ENCODE measurements at places on chromosomes 2 and 18.

DNA sequence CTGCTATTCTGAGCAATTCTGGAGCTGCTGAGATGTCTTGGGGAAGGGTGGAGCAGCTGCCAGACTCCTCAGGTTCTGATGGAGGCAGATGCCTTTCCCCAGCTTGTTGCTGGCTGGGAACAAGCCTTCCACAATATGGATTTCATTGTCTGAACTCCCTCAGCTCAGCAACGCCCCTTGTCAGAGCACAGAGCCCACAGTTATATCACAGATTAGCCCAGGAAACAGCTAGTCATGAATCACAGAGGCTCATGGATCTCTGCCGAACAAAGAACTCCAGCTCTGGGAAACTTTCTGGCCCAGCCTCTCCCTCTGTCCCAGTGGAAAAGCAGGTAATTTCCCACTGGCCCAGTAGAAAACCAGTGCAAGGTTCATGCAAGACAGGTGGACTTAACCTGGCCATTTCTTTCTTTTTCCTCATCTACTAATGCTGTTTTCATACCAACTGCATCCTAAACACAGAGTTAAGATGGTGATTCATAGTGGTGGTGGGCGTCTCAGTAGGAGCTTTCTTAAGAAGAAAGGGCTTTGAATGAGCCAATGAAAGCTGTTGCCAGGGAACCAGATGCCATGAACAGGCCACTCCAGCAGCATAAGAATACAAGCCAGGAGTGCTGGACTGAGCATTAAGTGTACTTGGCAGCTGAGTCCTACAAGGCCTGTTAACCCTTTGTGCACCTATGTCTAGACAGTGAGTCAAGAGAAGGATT lies 8.7 kb upstream of the KIAA2012 start:
- no peak for DNase-seq

GRCh38 chr2:28233164-28233676 lies 159.4 kb upstream of the FOSL2 start:
- no peak for DNase-seq

DNA sequence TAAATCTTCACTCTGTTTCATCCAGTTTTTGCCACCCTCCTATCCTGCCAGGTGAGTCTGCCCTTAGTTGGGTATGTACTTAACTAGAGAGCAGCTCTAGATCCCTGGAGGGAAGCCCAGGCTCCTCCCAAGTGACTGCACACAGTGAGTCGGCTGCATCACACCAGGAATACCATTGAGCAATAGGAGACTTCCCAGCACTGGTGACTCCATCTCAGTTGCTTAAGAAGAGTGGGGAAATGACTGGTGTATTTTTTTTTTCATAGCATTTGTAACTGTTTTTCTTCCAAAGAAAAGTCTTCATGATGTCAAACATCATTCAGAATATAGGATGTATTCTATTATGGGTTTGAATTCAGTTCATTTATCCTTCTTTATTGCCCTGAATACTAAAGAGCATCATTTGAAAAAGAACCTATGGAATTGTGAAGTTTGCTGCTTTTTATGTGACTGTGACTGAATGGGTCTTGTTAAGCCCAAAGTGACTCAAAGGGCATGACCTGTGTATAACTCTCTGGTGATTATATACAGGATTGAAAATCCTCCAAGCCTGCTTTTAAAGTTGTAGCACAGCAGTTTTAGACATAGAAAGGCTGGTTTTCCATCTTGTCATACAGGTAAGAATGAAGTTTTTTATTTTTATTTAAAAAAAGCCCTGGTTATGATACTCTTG lies 84.3 kb downstream of the MAP3K20 start:
- DNase-seq, result peak; percentile 94

DNA sequence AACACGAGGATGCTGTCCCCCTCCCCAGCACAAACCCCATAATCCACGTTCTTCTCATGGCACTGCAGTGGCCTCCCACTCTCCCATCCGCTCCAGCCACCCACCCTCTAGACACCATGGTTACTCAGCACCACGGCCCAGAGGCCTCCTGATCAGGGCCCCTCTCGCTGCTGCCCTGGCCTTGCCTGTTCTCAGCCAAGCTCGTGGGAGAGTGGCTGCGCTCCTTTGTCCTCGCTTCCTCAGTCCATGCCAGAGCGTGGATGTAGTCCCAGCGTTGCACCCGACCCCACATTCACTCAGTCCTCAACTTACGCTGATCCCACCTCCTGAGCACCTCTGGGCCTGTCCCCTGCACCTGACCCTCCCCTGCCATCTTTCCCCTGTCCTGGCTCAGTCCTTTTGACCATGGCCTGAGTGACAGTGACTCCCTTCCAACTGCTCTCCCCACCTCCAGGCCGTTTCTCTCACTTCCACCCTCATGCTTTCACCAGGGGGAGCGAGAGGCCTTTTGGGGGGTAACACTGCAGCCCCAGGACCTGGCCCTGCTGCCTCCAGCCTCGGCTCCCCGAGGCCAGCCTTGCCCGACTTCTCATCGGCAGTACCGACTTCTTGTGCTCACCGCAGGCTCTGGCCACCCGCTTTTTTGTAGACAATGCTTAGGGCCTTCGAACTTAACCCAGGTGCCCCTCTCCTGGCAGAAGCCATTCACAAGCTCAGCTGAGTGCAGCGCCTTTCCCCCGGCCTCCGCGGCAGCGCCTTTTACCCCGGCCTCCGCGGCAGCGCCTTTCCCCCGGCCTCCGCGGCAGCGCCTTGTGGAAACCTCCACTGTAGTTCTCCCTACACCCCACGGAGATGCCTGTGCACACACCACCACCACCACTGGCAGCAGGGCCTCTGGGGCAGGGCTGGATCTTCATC lies 131.4 kb downstream of the CLIP4 start:
- DNase-seq, result no peak

- DNase-seq, result no peak
These were observed 205.5 kb upstream of the MYT1L start for GRCh38 chr2:2536416-2537056.
